ENCODE measurements at places on chromosomes 5 and 9.
A peak's percentile ranks its signal among the peaks of the same experiment; 100 is the strongest.

DNA sequence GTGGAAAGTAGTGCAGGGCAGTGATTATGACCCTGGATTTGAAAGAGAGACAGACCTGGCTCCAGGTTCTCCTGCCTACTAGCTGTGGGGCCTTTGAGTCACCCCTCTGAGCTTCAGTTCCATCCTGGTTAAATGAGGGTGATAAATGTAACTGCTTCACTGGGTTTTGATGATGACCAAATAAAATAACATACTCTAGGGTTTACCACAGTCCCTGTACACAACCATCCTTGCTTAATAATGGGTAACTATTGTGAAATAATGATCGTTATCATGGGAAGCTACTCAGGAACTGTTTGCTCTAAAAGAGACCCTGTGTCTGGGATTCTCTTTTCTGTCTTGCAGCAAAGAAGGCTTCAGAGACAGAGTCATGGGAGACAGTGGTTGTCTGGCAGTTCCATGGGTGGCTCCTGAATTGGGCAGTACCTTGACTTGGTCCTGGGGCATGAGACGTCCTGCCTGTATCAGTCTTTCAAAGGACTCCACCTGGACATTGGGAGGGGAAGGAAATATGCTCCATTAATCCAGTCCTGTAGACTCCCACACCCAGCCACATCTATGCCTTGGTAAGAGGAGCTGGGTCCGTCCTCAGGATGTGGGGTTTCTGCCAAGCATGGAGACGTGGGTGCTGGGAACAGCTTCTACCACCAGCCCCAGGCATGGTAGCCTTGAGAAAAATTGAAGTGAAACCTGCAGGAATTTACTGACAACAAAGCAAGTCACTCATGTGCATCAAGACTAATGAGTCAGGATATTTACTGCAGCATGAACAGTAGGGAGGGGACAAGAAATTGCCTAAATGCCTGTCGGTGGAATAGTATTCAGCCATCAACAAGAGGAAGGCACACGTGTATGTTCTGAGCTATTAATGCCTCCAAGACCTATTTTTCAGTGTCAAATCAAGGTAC lies 23.4 kb downstream of the AKNA start:
- DNase-seq: no peak

DNA sequence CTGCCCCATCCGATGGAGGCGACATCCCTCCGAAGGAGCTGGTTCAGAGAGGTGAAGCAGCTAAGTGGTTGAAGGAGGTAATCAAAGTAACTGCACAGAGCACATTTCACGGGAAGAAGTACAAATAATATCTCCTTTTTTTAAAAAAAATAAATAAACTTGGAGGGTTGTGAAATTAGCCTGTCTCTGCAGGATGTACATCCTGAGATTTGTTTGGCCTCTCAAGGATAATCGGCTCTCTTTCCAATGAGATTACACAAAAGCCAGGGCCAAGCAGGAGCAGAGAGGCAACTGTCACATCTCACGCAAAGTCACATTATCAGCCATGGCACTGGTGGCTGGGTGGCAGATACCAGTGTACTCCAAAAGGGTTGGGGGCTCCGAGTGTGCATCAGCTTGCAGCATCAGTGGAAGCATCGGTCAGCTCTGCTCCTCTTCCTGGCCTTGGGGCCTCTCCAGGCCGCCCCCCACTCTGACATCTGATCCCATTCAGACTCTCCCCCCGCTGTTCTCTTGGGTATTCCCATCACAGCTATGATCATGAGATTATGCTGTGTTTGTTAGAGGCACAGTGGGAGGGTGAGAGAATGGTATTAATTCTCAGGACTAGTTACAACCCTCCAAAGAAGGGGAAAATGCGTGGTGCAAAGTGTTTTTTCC lies 109.9 kb downstream of the UGCG start:
- no peak for DNase-seq

GRCh38 chr5:37882636-37883035 lies 42.8 kb upstream of the GDNF start:
- DNase-seq: no peak

DNA sequence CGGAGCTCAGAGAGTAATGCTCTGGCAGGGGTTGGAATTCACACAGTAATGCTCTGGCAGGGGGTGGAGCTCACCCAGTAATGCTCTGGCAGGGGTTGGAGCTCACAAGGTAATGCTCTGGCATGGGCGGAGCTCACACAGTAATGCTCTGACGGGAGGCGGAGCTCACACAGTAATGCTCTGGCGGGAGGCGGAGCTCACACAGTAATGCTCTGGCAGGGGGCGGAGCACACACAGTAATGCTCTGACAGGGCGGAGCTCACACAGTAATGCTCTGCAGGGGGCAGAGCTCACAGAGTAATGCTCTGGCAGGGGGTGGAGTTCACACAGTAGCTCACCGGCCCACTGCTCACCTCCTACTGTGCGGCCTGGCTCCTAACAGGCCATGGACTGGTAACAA lies 47.2 kb upstream of the LPCAT1 start:
- DNase-seq: no peak

- no peak for DNase-seq
Observed at GRCh38 chr9:74861773-74862474, 25.8 kb downstream of the TRPM6 start.

GRCh38 chr9:138007918-138008841 lies 130.6 kb downstream of the CACNA1B start:
- peak; percentile 62 for DNase-seq

- peak; percentile 22 for DNase-seq
Observed at GRCh38 chr5:179923436-179923835, 15.7 kb upstream of the TBC1D9B start.

Data from type B pancreatic cell (in vitro differentiated cells).